Hindlimb muscle (tissue), 1 donor: ENCODE measurements at places on chromosomes 3 and 15.

DNA sequence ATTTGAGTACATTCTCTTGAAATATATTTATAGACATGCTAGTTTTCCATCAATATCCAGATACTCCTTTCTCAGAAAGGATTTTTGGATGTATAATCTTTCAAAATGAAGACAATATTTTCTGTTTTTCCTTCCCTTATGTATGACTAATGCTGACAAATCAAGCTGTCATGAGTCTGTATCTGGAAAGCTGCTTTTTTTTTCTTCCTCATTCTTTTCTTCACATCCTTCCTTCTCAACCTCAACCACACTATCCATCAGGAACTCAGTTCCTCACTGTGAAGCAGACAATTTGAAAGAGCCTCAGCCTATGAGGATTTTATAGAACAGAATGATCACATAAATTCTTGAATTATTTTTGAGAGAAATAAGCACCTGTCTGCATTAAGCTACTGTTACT lies 335.9 kb upstream of the EPHA6 start:
- DNase-seq: no peak

DNA sequence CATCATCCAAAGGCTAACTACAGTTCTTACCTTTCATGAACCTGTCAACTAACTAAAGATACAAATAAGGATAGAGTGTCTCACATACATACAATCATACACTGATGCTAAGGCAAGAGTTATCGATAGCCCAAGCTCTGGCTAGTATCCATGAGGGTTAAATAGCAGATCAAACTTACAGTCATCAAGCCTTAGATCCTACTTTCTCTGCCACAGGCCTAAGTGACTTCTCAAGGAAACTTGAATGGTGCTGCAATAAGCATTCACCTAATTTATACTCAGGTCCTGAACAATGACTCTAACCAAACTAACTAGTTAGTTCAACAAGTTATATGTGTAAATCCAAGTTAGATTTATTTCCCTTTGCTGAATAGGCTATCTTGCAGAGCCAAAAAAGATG lies 51.0 kb downstream of the ALDH1A2 start:
- DNase-seq: no peak

GRCh38 chr3:123653221-123653682 lies 68.4 kb upstream of the HACD2 start:
- DNase-seq: no peak

GRCh38 chr3:187066228-187066995 lies 72.9 kb downstream of the RPL39L start:
- no peak for DNase-seq

DNA sequence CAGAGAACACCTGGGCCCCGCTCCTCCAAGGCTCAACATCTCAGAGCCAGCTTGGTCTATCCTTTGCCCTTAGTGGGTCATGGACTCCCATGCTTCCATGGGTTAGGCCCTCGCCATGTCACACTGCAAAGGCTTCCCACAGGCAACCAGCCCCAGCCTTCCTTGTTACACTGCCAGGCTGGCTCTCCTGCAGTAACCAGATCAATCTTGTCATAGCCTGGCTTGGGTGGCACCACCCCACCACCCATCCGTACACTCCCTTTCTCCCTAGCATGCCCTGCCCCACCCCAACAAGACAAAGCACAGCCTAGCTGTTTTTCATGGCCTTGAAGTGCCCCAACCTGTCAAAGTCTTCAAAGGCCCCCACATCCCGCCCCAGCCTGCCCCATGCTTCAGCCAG lies 30.5 kb downstream of the CA12 start:
- DNase-seq: no peak

DNA sequence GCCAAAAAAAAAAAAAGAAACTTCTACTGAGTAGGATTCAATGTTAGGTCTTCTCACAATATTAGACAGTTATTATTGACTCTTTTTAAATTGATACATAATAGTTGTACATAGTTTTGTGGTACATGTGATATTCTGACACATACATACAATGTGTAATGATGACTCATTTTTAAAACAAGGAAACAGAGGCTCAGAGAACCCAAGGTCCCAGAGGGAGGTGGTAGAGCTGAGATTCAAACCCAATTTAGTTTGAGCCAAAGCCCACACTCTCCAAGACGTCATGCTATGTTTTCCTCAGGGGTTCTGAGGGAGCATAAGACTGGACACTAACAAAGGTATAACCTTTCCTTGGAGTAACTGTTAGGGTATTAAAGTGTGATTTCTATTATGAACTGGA lies 40.6 kb downstream of the MYO5C start:
- DNase-seq: no peak

DNA sequence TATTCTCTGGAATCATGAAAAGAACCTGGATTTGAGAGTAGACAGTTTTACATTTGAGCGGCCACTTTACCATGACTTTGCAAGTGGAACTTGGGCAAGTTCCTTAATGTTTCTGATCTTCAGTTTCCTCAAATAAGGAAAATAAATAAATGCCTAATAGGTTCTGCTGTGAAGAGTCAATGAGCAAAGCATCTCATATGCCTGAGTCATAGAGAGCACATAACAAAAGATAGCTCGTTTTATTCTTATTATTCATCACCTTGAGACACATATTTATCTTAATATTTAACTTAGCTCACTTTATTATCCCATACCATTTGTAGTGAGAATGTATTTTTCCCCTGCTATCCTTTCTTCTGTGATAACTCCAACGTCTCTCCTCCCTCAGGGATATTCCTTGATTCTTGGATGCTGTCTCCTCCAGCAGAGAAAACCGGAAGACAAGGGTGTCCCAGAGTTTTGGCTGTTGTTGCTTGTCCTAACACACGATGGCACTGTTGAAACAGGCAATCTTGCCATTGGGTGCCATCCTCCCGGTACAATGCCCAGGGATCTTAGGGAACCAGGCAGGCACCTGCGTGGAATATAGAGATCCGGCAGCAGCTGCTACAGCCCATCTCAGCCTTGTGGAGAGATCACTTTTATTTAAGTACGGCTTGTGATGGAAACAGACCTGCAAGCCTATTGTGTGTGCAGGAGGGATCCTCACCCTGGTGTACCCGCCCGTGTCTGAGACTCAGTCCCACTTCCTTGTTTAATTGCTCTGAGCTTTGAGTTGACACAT lies 33.3 kb upstream of the VPS33B start:
- peak; percentile 40 for DNase-seq
